Stimulated activated CD4-positive, alpha-beta T cell treated with anti-CD3 and anti-CD28 coated beads, Interleukin-4, amount 100 ng/mL, for 48 hours (primary cell): ENCODE measurements at places on chromosomes 6 and 20.

DNA sequence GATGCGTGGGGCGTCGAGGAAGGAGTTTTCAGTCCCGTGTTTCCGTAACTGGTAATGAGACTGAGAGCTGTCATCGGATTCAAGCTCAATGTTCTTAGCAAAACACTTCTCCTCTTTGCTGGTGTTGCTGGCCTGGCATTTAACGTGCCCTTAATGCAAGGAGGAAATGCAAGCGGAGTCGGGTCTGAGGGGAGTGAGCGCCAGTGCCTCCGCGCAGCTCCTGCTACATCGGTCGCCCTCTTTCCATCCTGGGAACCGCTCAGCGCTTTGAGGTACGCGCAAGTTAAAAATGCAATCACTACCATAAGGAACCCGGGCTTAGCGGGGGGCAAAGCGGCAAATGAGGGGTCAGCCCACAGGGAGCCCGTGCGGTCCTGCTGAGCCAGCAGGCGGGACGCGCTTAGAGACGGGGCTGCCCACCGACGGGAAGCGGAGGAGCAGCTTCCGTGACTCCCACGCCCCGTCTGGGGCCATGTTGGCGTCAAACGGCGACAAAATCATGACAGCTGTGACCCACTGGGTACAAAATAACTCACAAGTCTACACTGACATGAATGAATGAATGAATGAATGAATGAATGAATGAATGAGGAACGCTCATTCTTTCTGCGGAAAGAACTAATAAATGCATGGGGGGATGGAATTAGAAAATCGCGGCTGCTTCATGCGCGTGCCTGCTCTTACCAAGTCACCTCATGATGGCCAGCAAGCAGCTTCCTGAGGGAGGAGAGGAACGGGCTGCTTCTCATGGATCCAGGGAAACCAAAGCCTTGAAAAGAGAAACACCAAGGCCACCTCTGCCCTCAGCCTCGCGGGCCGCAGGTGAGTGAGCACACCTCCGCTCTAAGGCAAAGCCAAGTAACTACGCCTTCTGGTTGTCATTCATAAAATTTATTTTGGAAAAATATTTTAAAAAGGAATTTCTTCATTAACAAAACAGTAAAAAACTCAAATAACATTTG, 9.3 kb downstream of the DLL1 start:
- no peak for DNase-seq

GRCh38 chr6:170073846-170074245, 217.0 kb downstream of the DLL1 start:
- no peak for DNase-seq

DNA sequence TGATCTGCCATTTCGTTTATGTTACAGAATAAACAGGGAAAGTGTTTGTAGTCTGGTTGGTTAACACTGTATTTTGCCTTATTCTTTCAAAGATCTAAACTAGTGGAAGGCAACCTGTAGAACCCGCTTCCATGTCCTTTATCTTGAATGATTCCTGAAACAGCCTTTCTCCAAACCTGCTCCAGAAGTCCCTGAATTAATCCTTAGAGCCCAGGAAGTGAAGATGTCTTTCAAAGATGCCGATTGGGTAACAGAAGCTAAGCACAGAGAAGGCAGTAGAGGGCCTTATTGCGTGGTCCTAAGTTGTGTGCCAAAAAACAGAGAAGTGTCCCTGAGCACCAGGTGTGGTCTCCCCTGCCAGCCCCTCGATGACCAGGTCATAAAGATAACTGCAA, 19.2 kb upstream of the ZSCAN16 start:
- no peak for DNase-seq

DNA sequence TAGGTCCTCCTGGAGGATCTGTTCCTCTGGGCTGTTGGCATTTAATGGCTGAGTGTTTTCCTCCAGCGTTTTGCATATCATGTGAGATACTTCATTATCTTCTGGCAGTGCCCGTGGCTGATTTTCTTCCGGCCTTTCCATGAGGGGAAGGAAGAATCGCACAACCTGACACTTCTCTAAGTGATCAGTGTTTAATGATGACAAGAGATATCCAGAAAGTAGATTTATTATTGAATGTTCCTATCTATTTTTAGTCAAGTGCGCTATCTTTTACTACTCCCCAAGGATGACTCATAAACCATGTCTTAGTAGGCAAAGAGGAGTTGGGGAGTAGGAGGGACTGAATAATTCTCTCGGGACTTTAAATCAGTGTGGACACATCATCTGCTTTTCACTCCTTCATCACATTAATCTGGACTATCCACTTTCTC, 149.7 kb downstream of the PLCB4 start:
- no peak for DNase-seq

GRCh38 chr6:126016591-126016990, 30.3 kb downstream of the TRMT11 start:
- no peak for DNase-seq

- no peak for DNase-seq
These were observed 1.1 kb downstream of the L3MBTL3 start for GRCh38 chr6:130019326-130020072.

- no peak for DNase-seq
These were observed 26.2 kb downstream of the CCN2 start for GRCh38 chr6:131924881-131925474.

DNA sequence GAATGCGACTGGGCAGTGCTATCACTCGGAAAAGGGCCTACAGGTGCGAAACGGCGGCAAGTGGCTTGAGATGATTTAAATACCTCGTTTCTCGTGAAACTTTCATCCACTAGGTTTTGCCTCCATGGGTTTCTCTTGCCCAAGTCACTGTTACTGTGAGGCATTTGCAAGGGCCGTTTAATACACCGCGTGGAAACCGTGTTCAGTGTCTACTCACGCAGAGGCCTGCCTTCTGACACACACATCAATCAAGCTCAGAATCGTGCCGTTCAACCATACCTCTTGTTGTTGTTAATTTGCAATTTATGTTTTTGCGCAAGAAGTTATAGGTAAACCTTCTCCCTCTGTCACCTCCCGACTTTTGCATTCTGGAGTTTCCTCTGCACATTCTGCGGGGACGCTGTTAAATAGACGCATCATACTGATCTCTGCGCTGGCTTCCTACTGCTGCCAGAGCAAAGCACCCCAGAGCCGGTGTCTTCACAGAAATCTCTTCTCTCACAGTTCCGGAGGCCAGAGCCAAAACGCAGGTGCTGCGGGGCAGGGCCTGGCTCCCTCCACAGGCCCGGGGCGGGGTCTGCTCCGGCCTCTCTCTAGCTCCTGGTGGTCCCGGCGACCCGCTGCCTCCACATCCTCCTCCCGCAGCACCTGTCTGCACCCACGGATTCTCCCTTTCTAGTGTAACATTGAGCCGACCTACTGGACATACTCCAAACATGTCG, 251.4 kb downstream of the SMOC2 start:
- no peak for DNase-seq

GRCh38 chr6:77143659-77144447, 319.4 kb downstream of the HTR1B start:
- DNase-seq, result no peak

DNA sequence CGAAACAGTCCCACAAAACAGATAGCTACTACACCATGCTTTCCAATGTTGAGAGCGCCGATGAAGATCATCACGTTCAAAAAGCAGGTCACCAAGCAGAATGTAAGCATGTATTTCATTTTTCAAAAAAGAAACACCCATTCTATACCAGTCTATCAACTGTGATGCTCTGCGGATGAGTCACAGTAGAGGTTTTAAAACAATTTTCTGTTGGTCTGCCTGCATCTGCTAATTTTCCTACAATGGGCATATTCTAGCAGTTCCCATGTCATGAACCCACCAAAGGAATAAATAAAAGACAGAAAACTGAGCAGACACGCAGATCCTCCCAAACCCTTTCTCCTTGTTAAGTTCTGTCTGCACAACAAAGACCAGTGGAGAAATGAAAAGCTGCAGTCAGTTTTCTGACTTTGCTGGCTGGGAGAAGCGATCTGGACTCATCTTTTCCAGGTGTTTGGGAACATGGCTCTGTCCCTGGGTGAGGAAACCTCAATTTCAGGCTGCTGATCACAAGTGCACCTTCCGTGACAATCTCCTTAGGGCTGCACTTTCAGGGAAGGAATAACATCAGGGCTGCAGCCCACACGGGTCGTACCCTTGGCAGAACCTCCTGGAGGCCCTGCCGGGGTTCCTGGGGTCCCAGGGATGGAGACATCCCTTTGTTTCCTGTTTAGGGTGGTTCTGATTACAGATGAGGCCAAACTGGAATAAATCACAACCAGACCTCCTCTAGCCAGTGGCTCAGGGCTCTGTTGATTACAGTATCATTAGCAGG, 200.1 kb downstream of the BMP7 start:
- no peak for DNase-seq

DNA sequence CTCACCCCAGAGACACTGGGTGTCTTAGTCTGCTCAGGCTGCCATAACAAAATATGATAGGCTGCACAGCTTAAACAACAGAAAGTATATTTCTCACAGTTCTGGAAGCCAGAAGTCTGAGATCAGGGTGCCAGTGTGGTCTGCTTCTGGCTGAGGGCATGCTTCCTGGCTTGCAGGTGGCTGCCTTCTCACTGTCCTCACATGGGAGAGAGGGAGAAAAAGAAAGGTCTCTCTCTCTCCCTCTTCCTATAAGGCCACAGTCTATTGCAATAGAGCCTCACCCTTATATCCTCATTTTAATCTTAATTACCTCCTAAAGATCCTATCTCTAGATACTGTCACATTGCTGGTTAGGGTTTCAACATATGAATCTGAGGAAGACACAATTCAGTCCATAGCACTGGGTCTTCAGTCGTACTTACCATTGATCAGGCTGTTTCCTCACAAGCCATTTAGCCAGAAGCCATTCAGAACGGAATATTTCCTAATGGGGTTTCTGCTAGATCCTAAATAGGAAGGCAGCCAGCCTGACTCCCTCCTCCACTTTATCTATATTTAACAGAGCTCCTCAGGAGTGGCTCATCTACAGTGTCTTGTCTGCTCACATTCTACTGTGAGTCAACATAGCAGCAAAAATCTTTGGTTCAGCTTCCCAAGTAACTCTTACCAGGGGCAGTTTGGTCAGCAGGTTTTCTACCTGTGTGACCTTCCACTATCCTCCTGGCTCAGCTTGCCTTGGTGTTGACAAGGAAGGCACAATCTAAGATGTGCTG, 42.2 kb downstream of the CD164 start:
- no peak for DNase-seq
